ENCODE measurements at places on chromosomes 5 and 9.
A peak's percentile ranks its signal among the peaks of the same experiment; 100 is the strongest.

DNA sequence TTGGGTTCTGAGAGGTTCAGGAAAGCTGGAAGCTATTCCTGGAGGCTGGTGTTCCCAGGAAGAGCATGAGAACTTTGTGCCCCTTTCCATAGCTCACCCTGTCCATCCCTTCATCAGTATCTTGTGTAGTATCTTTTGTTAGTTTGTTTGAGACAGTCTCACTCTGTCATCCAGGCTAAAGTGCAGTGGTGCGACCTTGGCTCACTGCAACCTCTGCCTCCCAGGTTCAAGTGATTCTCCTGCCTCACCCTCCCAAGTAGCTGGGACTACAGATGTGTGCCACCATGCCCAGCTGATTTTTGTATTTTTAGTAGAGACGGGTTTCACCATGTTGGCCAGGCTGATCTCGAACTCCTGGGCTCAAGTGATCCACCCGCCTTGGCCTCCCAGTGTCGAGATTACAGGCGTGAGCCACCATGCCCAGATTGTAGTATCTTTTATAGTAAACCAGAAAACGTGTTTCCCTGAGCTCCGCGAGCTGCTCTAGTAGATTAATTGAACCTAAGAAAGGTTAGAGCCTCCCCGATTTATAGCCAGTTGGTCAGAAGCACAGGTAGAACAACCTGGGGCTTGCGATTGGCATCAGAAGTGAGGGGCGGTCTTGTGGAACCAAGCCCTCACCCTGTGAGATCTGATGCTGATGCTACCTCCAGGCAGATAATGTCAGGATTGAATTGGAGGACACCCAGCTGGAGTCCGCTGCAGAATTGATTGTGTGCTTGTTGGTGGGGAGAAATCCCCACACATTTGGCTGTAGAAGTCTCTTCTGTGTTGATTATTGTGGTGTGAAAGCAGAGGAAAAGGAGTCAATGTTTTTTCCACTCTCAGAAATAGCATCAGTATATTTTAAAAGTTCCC, 32.3 kb downstream of the ATP6V0E1 start:
- no peak for DNase-seq

DNA sequence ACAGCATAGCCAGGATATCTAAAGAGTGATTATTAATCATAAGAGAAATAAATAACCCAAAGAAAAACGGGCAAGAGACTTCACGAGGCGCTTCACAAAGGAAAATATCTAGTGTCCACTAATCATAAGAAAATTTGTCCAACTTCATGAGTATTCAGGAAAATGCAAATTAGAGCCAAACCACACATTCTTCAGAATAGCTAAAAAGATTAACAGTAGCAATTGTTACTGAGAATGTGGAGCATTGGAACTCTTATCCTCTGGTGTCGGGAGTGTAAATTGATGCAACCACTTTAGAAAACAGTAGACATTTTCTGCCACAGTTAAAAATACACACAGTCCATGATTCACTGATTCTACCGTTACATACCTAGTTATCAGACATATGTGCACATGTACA, 145.7 kb downstream of the CWC27 start:
- DNase-seq, result no peak

GRCh38 chr5:10173716-10174115, 76.0 kb downstream of the ATPSCKMT start:
- no peak for DNase-seq

DNA sequence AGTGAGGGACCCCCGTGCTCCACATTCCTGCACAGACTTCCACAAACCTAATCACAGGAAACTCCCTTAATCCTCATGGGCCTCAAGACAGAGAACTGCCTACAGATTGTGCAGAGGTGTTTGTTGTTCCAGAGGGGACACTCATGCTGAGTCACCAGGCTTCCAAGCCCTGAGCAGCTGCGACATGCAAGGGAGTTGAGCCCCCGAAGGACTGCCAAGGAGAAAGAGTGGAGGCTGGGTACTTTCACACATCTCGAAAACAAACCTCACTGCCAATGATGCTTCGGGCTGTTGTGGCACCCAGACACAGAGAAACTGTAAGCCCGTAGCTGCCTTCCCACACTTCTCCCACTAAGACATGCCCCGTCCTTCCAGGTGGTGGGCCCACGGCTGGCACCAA, 480.8 kb downstream of the CDH12 start:
- peak; percentile 9 for DNase-seq

GRCh38 chr5:95130941-95131340, 154.0 kb downstream of the MCTP1 start:
- DNase-seq, result peak; percentile 14

DNA sequence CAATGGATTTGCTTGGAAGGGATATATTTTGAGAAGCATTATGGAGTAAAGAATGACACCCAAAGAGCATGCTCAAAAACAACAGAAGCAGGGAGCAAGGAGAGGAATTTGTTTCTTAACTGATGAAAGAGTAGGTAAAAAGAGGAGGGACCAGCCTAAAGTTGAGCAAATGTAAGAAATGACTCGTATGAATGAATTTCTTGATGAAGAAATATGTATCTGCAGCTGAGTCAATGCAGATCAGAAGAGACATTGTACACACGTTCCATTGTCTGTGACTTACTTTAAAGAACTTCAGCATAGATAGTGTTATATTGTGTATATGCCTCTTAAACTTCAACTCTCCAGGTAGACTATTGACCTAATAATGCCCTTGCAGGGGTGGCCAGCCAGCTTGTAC, 112.7 kb upstream of the NREP start:
- peak; percentile 31 for DNase-seq

Measured in mammary epithelial cell (primary cell).